ENCODE measurements at places on chromosomes 1 and 21.

GRCh38 chr1:118012515-118013124, 83.1 kb downstream of the WDR3 start:
- DNase-seq = no peak

DNA sequence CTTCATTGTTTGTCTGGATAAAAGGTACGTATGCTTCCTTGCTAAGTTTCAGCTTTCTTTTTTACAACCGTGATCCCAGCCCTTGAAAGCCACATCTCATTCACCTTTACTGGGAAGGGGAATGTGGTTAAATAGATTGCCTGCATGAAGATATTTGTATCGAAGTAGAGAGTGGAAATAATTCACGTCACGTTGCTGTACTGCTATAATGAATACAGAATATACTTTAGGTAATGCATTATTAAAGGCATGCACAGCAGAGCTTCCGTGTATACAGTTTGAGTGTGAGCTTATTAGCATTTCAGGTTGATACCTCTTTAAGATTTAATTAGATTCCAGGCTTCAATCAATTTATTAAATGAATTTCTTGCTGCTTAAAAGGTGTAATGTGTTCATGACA, 153.8 kb downstream of the HHAT start:
- no peak for DNase-seq

DNA sequence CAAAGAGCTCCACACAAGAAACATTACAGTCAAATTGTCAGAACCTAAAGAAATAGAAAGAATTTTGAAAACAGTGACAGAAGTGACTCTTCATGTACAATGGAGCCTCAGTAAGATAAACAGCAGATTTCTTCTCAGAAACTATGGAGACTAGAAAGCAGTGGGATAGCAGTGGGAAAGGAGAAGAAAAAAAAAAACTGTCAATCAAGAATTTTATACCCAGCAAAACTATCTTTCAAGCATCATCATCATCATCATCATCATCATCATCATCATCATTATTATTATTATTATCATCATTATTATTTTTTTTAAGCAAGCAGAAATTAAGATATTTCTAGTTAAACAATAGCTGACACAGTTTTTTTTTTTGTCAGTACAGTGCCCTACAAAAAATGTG, 24.2 kb downstream of the CEP170 start:
- DNase-seq = no peak

DNA sequence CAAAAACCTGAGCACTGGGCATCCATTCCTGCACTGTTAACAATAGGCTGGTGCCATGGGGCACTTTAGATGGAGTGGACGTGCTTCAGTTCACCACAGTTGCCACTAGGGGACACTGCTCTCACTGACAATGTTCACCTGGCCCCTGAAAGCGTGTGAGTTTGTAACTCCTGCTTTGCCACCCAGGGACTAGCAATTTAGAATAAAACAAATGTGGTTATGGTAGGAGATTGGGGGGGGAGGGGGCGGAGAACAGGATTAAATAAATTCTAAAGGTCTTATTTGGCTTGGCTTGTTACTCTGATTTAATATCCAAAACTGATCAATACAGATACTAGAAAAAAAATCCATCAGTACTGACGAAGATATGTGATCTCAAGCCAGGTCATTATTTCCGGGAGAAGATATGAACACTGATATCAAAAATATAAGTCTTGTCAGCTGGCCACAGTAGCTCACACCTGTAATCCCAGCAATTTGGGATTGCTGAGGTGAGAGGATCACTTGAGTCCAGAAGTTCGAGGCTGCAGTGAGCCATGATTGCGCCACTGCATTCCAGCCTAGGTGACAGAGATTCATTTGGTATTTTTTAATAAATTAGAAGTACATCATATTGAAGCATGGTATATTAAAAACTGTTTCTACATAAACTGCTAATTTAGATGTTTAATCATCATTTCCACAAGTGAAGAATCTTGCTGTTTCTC, 23.2 kb downstream of the INTS7 start:
- DNase-seq = peak; percentile 78

- DNase-seq = no peak
Measured at GRCh38 chr1:151289991-151290708, 8.1 kb downstream of the ZNF687 start.

GRCh38 chr21:37536616-37537278, 170.2 kb downstream of the DYRK1A start:
- DNase-seq = no peak

DNA sequence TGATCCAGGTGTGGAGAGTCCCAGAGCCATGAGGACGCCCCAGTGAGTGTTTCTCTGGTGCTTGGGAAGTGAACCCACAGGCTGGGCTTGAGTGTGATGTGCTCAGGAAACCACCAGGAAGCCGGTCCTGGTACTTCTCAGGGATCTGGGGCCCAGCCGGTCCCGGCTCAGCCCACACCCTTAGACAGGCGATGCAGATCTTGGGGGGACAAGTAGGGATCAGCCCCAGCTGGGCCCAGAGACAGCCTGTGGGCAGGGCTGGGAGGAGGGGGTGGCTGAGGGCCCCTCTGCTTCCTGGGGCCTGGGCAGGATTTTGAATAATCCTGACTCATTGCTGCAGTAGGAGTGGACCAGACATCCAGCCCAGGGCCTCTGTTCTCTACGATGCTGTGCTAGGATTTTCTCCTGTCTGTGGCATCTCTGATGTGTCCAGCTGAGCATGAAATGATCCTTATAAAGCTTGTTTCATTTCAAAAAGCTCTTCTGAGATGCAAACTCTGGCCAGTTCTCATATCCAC, 698.0 kb downstream of the PTPRU start:
- no peak for DNase-seq

- peak; percentile 80 for DNase-seq
Measured at GRCh38 chr1:46221749-46222148, 18.6 kb downstream of the LURAP1 start.

GRCh38 chr1:35530168-35530567, 27.0 kb downstream of the KIAA0319L start:
- DNase-seq = no peak

DNA sequence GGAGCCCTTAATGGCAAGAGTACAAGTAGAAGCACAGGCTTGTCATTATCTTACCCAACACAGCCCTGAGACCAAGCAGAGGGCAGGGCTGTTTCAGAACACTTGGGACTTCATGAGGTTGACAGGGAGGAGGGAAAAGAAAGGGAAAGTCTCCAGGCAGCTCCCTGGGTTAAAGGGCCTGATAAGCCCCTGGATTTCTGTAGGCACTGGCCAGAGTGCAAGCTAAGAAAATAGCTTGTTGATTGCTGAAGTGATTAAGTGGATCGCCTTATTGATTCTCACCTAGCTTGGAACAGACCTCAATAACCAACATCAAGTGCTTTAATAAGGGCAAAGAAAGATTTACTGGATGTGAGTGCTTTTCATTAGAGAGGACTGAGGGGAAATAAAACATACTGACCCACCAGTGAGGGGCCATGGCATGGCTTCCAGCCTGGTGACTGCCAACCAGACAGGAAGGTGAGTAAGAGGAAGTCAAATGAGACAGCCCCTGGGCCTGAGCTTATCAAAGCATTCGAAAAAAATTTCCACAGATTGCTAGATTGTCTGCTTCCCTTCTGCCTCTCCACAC, 121.4 kb upstream of the NFIA start:
- no peak for DNase-seq

DNA sequence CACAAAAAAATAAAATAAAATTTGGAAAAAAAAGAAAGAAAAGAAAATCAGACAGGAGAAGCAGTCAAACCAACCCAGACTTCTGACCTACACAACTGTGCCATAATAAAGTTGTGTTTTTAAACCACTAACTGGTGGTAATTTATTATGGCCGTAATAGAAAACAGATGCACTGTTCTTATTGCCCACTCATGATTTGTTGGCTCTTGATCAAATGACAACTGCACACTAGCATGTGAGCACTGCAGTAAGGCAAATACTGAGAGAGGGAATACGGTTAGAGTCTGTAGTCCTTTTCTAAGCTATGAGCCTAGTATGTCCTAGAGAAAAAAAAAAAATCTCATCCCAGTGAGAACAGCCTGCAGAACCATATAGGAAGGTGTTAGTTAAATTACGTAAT, 61.2 kb upstream of the TNR start:
- DNase-seq = no peak

- DNase-seq = no peak
Measured at GRCh38 chr1:217747156-217747769, 116.1 kb downstream of the SPATA17 start.

DNA sequence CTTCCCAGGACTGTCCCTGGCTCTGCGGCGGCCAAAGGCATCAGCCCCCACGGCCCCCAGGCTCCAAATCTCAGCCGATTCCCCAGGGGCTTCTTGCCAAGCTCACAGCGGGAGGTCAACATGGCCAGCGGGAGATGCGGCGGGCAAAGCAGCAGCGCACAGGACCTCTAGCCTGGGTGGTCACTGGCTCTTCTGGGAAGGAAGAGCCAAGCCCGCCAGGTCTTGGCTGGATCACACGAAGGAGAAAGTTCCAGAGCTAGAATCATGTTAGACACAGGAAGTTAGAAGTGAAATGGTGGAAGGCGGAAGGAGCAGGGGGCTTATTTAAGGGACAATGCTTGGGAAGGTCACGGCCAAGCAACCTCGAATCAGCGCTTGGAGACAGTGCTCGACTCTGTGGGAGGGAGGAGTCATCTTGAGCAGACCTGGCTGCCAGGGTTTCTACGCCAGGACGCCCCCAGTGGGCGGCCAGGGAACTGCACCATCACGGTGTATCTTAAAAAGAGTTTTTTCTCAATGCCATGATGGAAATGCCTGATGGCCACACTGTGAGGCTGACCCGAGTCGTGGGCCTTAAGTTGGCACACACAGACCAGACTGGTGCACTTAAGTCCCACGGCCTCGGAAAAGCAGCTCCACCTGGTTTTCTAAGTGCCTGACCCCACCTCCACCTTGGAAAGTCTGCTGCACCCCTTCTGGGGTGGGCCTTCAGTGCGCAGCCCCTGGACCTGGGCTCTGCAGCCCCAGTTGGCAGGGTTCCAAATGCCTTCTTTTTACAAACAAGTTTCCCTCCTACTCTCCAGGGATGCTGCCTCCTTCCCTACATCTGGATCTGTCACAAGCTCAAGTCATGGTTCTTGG, 29.3 kb downstream of the SLC66A1 start:
- peak; percentile 79 for DNase-seq

- no peak for DNase-seq
Measured at GRCh38 chr1:70826428-70826827, 221.2 kb downstream of the PTGER3 start.

GRCh38 chr1:6447818-6448748, 17.9 kb downstream of the TNFRSF25 start:
- no peak for DNase-seq

- no peak for DNase-seq
Measured at GRCh38 chr1:31164291-31164690, 75.4 kb downstream of the NKAIN1 start.

DNA sequence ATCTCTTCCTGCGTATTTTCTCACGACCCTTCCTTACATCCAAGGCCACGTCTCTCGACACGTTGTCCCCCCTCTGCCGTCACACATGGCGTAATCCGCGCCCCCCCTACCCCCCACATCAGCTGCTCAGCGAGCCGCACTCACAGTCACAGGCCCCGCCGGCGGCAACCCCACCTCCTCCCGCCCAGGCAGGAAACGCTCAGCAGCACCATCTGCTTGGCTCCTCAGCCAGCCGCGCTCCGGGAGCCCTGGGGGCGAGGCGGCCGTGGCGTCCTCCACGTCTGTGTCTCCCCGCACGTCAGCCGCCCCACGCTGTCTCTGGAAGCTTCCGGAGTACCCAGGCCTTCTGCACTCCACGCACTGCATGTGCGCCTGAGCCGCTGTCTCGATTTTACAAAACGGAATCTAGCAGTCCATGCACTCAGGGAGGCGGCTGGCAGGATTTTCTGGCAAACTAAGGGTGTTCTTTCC, 64.6 kb downstream of the SIK1 start:
- DNase-seq = peak; percentile 86

- no peak for DNase-seq
Measured at GRCh38 chr1:4768553-4768952, 114.1 kb downstream of the AJAP1 start.

GRCh38 chr1:74857676-74858075, 124.7 kb downstream of the TYW3 start:
- no peak for DNase-seq

- DNase-seq = no peak
Measured at GRCh38 chr21:32979598-32980268, 46.0 kb upstream of the OLIG2 start.

DNA sequence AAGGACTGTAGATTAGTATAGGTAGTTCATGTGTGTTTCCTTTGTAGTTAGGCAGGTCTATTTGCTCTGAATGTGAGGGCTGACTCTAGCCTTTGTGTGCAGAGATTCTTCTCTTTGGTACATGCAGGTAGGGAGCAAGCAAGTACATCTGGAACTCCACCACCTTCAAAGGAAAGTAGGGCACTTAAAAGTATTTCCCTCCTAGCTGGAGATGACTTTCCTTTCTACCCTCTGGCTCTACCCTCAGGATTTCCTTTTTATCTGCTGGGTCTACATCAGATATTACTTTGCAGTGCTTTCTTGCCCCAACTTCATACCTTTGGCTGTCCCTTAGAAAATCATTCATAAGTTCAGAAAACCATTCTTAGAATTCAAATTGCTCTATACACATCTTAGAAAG, 91.7 kb upstream of the HIVEP3 start:
- no peak for DNase-seq

DNA sequence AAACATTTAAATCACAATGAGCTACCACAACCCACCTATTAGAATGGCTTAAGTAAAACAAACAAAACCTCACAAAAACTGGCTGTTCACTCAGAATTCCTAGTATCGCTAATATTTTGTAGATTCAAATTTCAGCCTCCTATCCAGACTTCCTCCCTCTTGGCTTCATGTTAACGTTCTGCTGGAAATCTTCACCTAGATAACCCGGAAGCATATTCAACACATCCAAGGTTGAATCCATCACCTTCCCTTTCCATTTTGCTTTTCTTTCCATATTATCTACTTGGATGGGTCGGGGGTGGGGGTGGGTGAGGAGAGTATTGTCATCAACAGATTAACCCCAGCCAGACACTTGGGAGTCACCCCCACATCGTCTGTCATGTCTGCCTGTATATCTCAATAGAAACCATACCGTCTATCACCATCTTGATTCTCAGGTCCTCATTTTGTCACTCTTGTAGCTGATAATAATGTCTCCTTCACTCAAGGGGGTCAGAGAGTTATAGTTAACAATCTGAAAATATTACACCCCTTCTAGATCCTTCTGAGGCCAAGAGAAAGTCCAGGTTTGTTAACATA, 1.7 kb upstream of the DPH5 start:
- no peak for DNase-seq

- DNase-seq = no peak
Measured at GRCh38 chr1:44821240-44821715, 13.0 kb downstream of the BTBD19 start.

DNA sequence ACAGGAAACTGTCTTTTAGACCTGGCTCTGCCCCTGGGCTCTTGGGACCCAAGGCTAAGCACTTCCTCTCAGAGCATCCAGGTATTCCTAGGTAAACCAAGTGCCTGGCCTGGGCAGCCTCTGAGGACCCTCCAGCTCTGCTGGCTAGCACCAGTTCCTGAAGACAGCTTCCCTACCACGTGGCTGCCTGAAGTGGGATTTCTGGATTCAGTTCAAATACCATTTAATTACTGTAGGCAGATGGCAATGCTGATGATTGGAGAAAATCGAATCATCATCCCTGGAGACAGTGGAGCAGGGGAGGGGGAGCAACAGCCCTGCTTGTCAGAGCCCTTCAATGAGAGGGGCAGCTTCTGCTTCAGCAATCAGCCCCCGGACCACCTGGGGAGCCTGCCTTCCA, 11.9 kb downstream of the KIF21B start:
- DNase-seq = no peak

All from sciatic nerve (tissue), 2 donors.